ENCODE measurements at places on chromosomes 1 and 21.

DNA sequence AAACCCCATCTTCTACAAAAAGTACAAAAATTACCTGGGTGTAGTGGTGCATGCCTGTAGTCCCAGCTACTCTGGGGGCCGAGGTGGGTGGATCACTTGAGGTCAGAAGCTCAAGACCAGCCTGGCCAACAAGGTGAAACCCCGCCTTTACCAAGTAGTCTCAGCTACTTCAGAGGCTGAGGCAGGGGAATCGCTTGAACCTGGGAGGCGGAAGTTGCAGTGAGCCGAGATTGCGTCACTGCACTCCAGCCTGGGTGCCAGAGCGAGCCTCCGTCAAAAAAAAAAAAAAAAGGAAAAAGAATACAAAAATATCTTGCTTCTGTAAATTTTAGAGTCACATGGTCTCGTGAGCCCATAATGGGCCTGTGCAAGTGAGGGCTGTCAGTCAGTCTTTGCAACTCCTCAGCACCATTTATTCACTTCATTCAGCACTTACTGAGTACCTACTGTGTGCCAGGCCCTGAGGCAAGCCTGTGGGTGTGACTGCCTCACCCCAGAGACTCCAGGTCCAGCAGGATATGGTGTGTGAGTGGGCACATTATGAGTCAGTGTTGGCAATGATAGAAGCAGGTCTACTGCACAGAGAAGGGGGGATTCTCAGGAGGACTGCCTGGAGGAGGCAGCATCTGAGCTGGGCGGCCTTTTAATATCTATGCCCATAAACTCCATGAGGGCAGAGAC lies 46.8 kb upstream of the TARDBP start:
- peak; percentile 85 for DNase-seq

DNA sequence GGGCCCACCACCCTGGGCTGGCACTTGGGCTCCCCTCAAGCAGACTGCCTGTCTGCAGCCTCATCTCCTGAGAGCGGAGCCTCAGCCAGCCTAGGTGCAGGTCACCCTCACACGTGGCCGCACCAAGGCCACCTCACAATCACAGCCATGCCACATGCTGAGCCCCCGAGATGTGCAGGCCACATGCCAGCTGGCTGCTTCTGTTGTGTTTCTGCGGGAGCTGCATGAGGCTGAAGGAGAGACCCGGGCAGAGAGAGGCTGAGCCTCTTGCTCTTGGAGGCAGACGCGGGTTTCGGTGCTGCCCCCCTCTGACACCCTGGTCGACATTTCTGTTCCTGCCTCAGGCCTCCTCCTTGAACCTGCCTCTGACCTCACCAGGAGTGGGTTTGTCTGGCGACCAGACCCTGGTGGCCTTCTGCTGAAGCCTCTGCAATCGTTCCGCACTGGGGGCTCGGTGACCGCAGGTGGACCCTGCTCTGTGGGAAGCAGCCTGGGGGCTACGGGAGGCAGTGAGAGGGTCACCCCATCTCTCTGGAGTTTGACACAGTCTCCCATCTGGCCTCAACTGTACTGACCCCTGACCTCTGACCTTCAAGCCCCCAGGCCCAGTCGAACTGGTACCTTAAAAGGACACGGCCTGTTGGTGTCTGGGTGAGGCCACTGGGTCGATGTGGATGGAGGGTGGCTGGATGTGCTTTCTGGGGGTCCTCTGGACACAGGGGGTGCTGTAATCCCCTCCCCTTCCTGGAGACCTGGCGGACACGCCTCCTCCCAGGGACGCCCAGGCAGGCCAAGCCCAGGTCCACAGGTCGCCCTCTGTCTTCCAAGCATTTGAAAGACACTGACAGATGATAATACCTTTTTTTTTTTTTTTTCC lies 13.0 kb upstream of the C1orf174 start:
- DNase-seq = no peak

DNA sequence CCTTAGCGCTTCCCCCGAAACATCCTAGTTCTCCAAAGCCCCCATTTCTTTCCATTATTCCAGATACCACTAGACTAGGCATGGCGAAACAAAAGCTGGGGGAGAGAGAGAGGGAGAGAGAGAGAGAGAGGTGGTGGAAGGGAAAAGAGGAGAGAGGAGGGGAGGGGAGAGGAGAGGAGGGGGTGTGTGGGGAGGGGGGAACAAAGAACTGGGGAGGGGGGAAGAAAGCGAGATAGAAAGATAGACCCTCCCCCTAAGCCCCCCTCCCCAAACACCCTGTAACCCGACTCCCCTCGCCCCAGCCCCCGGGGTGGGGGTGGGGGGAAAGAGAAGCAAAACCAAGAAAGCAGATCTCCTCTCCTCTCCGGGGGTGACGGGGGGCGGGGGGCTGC lies 352 bp downstream of the MEX3A start:
- DNase-seq = no peak

DNA sequence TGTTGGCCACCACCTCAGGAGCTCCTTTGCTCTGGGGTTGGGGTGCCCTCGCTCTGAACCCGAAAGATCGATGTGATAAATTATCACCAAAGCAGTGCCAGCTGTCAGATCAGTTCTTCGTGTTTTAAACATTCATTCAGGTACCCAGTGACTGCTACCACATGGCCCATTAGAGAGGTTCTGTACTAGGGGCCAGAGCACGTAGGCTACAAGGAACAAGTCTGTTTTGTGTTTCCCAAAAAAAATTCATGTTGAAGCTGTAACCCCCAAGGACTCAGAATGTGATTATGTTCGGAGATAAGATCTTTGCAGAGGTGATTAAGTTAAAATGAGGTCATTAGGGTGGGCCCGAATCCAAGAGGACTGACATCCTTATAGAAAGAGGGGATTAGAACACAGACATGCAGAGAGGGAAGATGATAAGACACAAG lies 526.9 kb downstream of the NPHP4 start:
- no peak for DNase-seq

GRCh38 chr1:100362821-100363466 lies 10.6 kb downstream of the CDC14A start:
- DNase-seq = no peak

DNA sequence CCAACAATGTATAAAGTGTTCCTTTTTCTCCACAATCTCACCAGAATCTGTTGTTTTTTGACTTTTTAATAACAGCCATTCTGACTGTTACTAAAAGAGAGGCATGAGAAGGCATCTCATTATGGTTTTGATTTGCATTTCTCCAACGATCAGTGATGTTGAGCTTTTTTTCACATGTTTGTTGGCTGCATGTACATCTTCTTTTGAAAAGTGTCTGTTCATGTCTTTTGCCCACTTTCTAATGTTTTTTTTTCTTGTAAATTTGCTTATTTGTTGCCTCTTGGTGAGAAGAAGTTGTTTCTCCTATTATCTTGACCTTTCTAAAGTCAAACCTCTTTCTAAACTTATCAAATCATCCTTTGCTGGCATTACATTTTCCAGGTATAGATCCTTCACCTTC lies 80.8 kb downstream of the ACBD6 start:
- DNase-seq = no peak
